GM23248 (cell line): ENCODE measurements at places on chromosomes 12 and 14.

GRCh38 chr12:122116707-122117535, 38.4 kb downstream of the MLXIP start:
- DNase-seq, result no peak

DNA sequence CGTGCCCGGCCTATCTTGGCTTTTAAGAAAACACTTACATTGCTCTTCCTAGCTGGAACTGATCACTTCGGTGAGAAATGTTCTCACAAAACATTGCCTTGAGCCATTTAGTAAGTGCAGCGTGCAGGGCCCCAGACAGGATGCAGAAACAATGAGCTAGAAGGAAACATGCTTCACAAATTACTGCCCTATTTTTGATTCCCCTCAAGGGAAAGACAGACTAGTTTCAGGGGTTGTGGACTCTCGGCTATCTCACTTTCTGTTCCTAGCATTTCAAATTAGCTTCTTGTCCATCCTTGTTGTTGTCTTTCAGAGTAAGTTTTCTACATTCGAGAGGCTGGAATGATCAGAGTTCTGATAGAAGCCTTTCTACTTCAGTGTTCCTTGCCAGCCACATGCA, 21.6 kb downstream of the TGFB3 start:
- no peak for DNase-seq

DNA sequence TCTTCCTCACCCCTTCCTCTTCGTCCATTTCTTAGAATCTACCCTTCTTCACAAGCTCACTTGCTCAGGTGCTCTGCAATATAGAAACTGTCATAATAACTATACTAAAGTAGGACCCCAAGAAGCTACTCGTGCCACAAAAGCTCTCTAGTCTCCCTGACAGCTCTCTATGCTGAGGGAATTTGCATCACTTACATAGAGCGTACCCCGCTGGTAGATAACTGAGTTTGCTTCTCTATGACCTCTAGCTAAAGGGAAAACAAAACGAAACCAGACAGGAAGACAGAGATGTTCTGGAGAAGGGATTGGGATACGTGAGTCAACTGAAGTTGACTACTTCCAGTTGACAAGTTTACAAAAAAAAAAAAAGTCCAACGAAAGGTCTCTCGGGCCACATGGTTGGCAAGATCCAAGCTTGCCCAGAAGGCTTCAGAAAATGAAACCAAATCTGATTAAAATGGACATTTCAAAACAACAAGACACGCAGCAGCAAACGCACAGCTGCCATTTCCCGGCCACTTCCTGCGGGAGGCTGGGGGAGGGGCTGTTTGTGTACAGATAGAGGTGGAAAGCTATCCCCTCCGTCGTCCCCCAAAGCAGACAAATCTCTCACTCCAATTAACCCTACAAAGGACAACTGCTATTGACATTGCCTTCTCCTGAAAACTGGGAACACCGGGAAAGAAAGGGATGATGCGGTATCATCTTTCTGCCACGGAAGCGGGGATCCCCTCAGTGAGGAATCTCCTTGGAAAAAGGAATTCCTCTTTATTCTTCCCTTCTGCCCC, 1.3 kb downstream of the BAZ2A start:
- DNase-seq, result peak; percentile 83

- no peak for DNase-seq
Measured at GRCh38 chr12:104649921-104650320, 193.2 kb downstream of the CHST11 start.

- peak; percentile 96 for DNase-seq
Measured at GRCh38 chr12:53505086-53505485, 2.2 kb downstream of the NPFF start.

- peak; percentile 11 for DNase-seq
Measured at GRCh38 chr12:45483571-45483970, 245.9 kb upstream of the ARID2 start.

GRCh38 chr12:116592731-116593130, 33.5 kb downstream of the MAP1LC3B2 start:
- DNase-seq, result peak; percentile 88

GRCh38 chr14:68791902-68792677, 777 bp downstream of the ZFP36L1 start:
- DNase-seq, result peak; percentile 49

DNA sequence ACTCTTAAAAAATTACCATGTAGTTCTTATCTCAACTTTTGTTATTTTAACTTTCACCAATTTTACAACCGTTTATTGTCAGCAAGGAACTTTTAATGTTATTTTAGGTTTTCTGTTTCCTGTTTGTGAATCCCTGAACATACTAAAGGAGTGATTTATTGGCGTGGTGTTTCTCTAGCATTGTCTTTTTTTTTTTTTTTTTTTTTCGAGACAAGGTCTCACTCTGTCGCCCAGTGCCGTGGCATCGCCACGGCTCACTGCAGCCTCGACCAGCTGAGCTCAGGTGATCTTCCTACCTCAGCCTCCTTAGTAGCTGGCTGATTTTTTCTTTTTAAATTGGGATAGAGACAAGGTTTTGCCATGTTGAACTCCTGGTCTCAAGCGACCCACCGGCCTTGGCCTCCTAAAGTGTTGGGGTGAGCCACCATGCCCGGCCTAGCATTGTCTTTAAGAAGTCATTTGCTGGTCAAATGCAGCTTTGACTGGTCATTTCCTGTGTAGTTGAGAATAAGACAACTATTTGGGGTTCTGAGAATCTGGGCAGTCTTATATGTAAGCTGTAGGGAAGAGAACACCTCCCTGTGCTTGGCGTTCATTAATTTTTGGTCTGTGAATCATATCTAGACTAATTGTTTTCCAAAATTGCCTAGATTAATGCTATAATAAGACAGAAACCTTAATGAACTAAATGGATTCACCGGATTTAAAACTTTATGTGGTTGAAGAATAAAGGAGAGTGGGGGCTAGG, 2.1 kb downstream of the WASHC4 start:
- DNase-seq, result peak; percentile 54

DNA sequence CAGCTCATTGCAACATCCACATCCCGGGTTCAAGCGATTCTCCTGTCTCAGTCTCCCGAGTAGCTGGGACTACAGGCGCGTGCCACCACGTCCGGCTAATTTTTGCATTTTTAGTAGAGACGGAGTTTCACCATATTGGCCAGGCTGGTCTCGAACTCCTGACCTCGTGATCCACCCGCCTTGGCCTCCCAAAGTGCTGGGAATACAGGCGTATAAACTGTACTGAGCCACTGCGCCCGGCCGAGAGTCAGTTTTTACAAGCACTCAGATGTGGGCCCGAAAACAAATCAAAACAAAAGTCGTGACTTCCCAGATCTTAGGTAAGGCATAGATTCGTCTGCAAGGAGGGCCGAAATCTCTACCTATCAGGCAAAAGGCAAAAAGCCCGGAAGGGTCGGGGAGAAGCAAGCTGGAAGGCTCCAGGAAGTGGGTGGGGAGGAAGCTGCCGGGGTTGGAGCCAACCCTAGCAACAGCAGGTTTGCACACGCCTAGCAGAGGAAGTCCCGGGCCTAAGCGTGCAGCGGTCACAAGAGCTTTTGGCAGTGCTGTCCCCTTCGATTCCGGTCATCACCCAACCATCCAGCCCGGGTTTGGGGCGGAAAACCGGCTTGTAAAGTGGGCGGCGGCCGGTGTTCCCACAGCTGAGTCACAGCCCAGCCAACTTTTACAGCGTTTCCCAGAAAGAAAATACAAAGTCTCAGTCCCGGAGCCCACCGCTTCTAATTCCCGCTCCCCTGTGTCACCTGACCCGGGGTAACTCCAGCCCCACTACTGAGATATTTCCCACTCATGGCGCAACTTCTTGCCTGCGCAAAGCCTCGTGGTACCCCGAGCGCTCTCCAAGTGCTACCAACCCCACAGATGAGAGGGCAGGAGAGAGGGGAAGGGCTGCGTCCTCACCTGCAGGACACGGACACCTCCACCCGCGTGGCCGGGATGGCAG, 583 bp downstream of the CPNE8 start:
- peak; percentile 86 for DNase-seq

GRCh38 chr14:61526405-61527312, 168.7 kb upstream of the HIF1A start:
- DNase-seq, result peak; percentile 3

DNA sequence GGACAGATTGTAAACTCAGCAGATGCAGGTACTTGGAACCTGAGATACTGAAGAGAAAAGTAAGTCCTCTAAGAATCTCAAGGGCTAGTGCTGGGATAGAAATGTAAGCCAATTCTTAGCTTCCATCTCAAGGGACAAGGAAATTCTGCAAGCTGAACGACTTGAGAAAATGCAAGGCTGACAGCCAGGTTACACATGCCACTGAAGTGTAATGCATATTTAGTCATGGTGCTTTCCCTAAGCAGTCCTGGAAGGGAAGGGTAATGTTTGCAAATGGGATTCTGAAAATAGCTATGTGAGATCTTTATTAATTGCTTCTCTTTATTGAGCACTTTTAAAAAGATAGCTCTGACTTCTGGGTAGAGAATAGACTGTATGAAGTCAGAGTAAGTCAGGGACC, 402.7 kb upstream of the SEL1L start:
- no peak for DNase-seq

- peak; percentile 18 for DNase-seq
Measured at GRCh38 chr12:89618113-89618862, 90.3 kb downstream of the ATP2B1 start.

DNA sequence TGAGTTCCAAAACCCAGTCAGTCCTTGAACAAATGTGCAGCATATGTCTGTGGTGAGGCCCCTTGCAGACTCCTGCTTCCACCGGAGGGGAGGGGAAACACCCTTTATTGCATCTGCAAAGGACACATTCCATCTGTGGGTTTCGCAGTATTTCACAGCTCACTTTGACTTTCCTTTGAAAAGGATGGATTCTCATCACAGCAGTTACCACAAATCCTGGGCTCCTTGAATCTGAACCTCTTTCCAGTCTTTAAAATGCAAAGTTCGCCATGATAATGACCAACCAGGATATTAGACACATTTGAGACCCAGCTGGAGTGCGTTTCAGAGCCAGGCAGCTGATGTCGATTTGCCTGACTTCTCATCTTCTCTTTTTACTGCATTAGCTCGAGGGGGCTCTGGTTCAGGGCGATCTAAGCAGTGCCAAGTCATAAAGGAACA, 242.4 kb downstream of the SLC15A4 start:
- no peak for DNase-seq

- peak; percentile 97 for DNase-seq
Measured at GRCh38 chr12:105523164-105524057, 192.9 kb downstream of the C12orf75 start.

DNA sequence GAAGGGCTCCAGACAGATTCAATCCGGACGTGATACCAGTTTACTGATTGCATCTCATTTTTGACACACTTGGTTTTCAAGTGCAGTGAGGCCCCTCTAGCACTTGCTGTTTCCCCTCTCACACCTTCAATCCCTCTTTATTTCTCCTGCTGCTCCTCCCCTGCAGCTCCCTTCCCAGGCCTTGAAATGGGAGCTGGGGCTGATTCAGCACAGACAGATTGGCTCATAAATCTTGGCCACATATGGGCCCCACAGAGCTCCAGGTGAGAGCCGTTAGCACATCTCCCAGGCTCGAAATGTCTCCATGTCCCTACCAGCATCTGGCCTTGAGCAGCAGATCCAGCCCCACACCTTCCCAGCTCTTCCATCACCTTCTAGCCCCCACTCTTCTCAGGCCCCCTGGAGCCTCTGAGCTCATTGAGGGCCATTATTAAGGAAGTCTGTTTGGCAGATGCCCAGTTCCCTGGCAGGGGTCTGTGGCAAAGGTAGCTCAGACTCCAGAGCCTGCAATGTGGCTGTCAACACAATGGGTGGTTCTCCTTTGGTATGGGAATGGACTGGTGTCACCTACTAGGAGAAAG, 220.3 kb upstream of the FKBP4 start:
- no peak for DNase-seq

DNA sequence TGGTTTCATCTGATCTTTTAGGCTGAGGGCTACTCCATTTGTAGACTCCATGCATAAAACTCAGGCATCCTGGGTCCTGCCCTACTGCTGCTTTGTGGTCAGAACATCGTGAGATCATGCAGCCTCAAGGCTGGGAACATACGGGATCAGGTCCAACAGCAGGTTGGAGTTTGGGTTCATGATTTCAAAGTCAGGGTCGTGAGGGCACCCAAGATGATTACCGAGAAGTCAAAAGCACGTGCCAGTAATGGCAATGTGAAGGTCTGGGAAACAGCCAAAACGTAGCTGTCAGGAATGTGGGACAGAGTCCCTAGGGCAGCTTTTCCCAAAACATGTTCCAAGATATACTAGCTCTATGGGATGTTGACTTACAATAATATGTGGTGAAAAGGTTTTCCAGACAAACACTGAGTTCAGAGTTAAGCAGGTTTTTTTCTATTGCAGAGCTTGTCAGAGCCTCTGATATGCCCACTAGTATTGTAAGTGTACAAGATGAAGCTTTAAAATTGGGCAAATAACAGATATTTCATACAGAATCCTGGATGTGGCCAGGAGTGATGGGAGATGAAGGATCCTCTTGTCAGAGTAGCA, 130.3 kb upstream of the DNM1L start:
- peak; percentile 71 for DNase-seq

GRCh38 chr12:86117711-86118110, 138.5 kb downstream of the MGAT4C start:
- DNase-seq, result peak; percentile 0

GRCh38 chr14:52954346-52955214, 3.7 kb upstream of the FERMT2 start:
- no peak for DNase-seq

GRCh38 chr14:100567009-100567876, 20.0 kb downstream of the BEGAIN start:
- DNase-seq, result no peak

- DNase-seq, result no peak
Measured at GRCh38 chr14:104080376-104081260, 4.9 kb upstream of the ASPG start.

DNA sequence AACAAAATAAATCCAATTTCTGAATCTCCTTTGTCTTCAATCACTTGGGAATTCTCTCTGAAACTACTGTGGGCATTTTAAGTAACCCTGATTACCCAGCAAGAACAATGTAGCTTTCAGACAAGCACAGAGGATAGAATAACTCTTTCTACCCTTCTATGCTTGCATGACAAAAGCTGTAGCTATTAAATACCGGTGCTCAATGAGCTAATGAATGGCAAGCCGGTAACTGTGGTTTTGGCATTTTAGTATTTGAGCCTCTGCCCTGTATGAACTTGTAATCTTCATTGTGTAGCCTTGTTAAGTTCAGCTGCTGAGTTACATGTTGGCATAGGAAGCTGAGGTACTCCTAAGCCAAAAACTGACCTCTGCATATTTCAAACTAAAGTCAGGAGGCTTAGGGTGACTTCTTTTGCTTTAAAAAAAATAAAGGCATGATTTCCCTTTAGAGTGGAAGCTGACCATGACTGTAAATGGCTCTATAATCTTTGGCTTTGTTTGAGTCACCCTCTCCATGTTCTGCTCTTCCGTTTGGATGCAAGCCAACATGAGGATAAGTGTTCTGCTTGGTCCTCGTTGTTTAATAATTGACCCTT, 171.0 kb upstream of the HIF1A start:
- peak; percentile 87 for DNase-seq
